ENCODE measurements at places on chromosomes 6 and 20.
A peak's percentile ranks its signal among the peaks of the same experiment; 100 is the strongest.

- DNase-seq: no peak
Measured at GRCh38 chr6:26258212-26258977, 106.6 kb upstream of the BTN3A2 start.

DNA sequence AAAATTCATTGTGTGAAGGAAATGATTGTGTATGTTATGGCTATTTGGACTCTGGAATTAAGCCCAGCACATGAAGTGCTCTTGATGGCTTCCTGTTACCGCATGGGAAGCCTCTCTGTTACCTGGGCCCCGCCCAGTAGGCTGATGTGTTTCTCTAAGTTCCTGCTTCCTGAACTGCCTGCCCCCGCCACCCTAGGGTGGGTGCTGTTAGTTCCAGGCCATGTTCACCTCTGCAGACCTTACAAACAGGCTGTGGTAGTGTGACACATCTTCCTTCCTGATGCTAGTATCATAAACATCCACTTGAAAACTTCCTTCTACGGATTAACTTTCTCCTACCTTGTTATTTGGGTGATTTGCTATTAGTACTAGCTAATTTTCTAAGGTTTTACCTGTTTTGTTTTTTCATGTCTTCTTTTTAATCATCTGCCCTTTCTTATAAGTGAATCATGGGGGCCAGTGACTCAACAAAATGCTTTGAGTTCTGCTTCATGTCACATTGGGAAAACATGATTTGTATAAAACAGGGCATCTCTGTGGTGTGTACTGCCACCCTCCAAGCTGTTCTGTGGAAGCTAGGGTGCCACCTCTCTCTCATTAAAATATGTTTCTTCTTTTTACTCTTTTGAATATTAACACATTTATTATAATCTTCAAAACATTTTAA lies 40.6 kb downstream of the SH3BGRL2 start:
- peak; percentile 14 for DNase-seq

DNA sequence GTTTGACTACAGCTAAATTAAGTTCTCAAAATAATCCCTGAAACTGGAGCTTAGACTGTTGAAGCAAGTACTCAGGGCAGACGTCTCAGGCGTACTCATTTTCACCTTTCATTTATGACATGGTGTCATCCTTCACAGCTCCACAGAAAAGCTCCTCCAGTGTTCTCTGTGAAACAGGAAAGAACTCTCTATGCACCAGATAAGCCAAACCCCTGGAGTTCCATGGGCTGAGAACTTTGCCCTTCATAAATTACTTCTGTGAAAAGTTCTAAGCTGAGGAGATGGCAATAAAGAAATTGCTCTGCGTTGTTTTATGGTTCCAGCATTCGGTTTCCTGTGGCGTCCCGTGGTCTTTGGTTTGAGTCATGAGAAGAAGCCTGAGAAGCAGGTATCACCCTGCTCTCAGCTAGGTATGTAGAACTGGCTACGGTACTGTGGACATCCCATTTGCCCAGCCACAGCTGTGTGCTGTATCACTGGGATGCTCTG lies 20.2 kb upstream of the RREB1 start:
- DNase-seq: no peak

DNA sequence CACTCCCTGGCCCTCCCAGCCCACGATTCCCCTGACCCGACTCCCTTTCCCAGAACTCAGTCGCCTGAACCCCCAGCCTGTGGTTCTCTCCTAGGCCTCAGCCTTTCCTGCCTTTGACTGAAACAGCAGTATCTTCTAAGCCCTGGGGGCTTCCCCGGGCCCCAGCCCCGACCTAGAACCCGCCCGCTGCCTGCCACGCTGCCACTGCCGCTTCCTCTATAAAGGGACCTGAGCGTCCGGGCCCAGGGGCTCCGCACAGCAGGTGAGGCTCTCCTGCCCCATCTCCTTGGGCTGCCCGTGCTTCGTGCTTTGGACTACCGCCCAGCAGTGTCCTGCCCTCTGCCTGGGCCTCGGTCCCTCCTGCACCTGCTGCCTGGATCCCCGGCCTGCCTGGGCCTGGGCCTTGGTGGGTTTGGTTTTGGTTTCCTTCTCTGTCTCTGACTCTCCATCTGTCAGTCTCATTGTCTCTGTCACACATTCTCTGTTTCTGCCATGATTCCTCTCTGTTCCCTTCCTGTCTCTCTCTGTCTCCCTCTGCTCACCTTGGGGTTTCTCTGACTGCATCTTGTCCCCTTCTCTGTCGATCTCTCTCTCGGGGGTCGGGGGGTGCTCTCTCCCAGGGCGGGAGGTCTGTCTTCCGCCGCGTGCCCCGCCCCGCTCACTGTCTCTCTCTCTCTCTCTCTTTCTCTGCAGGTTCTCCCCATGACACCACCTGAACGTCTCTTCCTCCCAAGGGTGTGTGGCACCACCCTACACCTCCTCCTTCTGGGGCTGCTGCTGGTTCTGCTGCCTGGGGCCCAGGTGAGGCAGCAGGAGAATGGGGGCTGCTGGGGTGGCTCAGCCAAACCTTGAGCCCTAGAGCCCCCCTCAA lies at the start of gene LTA:
Gene LTA (plus strand): TSS at position 249 of the 871 bp plus-strand sequence. CDS start 454 bp downstream, at position 703.
- no peak for DNase-seq
